Stimulated activated memory B cell treated with anti-CD40 and anti-IgM and Interleukin-4, amounts not matched to agents 10 μg/mL and 1 μg/mL and 100 μg/mL, for 72 hours (primary cell): ENCODE measurements at places on chromosomes 7 and 10.

DNA sequence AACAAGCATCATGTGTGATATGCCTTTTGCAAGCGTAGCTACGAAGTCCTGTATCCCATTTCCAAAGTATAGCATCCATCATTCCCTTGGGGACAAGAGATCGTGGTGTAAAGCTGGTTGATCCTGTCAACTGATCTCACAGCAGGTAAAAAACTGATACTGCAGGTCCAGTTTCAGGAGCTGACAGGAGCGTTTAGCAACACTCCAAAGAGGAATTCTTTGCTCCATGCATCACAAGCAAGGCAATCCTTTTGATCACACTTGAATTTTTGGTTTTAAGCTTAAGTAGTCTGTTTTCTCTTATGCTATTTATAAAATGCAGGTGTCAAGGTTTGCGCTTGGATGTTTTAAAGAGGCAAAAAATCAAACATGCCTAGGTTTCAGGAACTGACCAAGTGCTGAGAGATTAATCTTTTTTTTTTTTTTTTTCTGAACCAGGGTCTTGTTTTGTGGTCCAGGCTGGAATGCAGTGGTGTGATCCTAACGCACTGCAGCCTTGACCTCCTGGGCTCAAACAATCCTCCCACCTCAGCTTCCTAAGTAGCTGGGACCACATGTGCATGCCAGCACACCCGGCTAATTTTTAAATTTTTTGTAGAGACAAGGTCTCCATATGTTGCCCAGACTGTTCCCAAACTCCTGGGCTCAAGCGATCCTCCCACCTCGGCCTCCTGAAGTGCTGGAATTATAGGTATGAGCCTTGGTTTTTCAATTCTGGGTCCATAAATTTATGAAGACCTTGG, 1.8 kb upstream of the ZDHHC4 start:
- ATAC-seq = no peak

DNA sequence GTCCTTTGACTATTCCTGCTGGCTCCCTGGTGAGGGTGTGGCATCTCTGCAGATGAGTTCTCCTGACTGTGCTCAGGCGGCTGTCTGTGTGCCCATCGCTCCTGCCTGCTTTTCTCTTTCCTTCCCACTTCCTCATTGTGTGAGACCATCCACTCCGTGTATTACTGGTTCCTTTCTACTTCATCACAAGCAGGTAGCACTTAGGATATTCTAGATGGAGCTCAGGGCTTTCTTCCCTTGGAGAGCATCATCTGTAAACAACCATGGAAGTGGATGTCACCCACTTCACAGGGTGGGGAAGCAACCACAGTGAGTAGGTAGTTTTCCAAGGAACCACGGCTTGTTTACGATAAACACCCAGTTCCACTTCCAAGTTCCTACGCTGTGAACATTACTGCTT, 15.7 kb downstream of the DNAJB6 start:
- ATAC-seq = no peak

GRCh38 chr10:128642023-128642422, 515.8 kb upstream of the MKI67 start:
- no peak for ATAC-seq

DNA sequence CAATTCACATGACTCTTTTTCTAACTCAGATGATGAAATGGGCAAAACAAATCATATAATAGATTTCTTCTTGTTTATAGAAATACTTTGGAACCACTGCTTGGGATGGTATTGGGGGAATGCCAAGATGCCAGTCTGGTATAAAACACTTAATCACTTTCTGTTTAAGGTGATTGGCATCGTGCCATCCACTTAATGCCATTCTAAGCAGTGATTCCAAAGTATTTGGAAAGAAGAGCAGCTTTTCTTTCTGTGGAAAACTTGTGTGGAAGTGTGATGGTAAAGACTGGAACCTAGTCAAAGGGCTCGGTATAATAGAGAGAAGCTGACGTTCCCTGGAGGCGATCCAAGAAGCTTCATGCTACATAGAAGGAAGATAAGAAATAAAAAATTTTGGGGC, 120.6 kb downstream of the TMEM26 start:
- no peak for ATAC-seq

DNA sequence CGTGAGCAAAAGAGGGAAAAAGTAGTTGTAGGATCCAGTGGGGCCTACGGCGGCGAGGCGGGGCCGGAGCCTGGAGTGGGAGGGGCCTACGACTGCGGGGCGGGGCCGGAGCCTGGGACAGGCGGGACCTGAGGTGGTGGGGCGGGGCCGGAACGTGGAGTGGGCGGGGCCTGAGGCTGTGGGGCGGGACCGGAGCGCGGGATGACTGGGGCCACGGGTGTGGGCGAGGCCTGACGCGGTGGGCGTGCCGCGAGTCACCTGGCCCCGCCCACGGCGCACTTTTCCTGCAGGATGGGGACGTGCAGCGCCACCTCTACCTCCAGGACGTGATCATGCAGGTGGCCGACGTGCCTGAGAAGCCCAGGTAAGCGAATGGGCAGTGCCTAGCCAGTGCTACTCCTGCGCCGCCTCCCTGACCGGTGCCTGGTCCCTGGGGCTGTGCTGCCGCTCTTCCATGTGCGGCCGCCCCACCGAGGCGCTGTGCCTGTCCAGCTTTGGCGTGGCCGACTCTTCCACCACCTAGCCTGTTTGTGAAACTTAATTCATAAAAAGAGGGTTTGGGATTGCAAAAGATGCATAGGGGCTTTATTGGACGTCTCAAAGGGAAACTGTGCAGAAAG, 496 bp downstream of the ZNF511 start:
- ATAC-seq = peak; percentile 91

DNA sequence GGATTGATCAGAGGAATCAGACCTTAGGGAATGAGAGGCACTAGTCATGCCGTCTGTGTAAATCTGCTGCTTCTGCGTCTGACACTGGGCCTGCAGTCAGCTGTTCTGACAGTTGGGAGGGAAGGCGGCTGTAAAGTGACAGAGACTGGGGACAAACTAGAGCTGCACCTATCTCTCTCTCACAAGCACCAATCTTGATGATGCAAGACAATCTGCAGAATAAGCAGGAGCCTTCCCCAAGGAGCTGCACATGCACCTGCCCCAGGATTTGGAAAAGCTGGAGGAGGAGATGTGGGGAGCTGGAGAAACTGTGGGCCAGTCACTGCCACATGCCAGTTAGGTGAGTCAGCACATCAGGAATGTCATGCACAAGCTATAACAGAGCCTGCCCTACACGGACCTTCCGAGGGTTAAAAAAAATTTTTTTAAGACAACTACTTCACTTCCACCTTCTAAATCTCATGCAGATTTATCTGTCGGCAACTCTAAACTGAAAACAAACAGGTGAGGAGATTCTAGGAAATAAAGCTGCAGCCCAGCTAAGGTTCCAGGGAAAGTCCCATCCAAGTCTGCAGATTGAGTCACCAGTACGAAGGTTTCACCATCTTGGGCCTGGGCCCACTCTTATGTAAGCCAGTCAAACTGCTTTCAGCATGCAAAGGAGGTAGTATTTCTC, 39.2 kb downstream of the ENO4 start:
- ATAC-seq = no peak
